ENCODE measurements at places on chromosomes 11 and 22.
A peak's percentile ranks its signal among the peaks of the same experiment; 100 is the strongest.

GRCh38 chr22:30826670-30827355 is 132.1 kb downstream of the OSBP2 start:
- DNase-seq = no peak

- DNase-seq = no peak
Observed at GRCh38 chr11:62801071-62801470, 4.2 kb downstream of the NXF1 start.

GRCh38 chr22:19352217-19352616 is 60.7 kb upstream of the CLTCL1 start:
- no peak for DNase-seq

- DNase-seq = no peak
Observed at GRCh38 chr11:15805726-15806125, 550.6 kb downstream of the SOX6 start.

DNA sequence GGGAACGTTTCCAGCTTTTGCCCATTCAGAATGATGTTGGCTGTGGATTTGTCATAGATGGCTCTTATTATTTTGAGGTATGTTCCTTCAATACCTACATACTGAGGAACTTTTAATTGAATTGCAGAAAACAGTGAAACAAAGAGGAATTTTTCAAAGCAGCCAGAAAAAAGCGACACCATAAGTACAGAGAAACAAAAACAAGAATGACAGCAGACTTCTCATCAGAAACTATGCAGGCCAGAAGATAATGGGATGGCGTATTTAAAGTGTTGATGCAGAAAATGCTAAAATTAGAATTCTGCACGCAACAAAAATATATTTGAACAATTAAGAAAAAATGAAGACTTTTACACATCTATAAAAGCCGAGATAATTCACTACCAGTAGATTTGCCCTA is 95.4 kb upstream of the TIMP3 start:
- no peak for DNase-seq

DNA sequence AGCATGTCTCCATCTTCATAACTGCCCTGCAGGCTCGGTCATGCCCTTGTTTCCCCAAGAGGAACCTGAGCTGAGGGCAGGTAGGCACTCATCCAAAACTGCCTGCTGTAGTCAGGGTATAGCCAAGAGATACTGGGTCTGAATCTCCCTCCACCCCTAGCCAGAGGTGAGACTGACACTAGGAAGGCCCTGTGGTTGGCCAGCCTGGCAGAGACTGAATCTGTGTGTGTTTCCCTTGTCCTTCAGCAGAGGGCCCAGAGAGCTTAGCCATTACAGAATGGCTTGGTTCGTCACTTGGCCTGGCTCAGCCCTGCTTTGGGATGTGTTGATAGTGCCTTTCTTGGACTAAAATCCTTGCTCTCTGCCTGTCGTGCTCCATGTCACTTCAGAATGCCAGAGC is 79.3 kb upstream of the SUSD2 start:
- no peak for DNase-seq

- no peak for DNase-seq
Observed at GRCh38 chr11:29435421-29435820, 581.4 kb downstream of the KCNA4 start.

DNA sequence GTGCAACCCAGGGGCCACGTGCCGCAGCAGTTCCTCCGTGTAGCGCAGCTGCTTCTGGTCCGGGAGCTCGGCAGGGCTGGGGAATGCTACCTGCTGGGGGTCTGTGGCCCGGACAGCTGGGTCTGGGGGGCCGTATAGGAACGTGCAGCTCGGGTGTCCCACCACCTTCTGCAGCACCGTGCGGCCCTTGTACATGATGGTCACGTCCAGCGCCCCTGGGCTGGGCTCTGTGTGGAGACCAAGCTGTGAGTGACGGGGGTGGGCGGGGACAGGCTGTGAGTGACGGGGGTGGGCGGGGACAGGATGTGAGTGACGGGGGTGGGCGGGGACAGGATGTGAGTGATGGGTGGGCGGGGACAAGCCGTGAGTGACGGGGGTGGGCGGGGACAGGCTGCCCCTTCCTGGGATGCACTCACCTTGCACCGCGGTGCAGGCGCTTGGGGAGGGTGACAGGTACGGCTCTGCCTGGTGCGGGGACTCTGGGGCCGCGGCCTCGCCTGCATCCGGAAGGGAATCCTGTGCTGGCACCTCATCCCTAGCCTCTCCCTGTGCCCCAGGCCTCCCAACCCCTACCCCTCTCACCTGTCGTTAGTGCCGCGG is 2.3 kb downstream of the IRF7 start:
- peak; percentile 73 for DNase-seq

- no peak for DNase-seq
Observed at GRCh38 chr11:100739666-100740065, 52.6 kb downstream of the ARHGAP42 start.

DNA sequence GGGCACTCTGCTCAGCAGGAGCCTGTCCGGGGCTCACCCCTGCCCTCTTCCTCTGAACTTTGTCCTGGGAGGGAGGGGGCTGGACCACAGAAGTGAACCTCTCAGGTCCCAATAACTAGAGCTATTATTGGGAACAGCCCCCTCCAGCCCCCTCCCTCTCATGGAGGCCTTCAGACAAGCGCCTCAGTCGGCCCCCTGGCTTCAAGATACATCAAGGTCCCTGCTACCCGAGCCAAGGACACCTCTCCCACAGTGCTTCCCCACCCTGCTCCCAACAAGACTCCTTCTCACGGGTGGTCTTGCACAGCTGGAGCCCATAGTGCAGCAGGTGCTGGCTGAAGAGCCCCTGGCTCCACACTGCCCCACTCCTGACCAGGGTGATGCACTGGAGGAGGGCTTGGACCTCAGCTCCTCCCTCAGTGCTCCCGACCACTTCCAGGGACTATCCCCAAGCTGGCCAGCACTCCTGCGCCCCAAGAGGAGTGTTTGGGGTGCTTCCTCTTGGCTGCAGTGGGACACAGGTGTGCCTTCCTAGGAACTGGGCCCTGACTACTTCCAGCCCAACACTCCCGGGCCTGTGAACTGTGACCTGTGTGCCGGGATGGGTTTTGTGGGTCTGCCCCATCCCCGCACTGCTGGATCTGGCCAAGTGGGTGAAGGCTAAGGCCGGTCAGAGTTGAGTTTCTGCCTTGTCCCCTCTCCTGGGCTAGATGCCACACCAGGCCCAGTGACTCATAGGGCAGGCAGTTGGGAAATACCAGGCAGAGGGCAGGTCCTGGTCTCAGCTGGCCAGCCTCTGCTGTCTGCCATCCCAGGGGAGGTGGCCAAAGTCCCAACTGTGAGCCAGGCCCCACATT is 2.2 kb downstream of the PNPLA2 start:
- no peak for DNase-seq

DNA sequence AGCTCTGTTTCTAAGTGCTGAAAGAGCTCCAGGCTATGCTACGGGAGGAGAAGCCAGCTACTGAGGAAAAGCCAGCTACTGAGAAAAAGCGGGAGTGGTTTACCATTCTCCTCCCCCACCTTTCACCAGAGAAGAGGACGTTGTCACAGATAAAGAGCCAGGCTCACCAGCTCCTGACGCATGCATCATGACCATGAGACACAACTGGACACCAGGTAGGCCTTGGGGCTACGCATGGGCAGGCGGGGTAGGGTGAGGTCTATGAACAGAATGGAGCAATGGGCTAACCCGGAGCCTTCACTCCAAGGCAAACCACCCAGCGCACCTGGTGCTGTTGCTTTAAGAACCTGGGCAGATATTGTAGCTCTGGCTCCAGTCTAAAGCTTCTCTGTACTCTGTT is 1.1 kb downstream of the IL18BP start:
- no peak for DNase-seq

GRCh38 chr11:16924826-16925560 is 89.2 kb downstream of the PLEKHA7 start:
- no peak for DNase-seq

DNA sequence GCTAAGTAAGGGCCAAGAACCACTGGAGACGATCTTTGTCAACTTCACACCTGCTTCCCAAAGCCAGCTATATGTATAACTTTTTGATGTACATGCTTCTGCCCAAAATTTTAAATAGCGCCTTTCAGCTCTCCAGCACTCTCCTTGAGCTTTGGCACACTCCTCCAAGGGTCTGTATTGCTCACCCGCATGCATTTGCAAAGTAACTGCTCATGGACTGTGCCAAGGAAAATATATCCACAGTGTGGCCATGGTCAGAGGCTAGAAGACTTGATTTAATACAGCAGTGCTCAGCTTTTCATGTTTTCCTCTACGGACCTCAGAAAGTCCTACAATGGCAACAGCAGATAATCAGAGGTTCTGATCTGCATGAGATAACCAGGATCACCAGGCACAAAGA is 550.1 kb downstream of the SOX6 start:
- no peak for DNase-seq

GRCh38 chr11:76086743-76087635 is 119.3 kb downstream of the WNT11 start:
- DNase-seq = no peak

DNA sequence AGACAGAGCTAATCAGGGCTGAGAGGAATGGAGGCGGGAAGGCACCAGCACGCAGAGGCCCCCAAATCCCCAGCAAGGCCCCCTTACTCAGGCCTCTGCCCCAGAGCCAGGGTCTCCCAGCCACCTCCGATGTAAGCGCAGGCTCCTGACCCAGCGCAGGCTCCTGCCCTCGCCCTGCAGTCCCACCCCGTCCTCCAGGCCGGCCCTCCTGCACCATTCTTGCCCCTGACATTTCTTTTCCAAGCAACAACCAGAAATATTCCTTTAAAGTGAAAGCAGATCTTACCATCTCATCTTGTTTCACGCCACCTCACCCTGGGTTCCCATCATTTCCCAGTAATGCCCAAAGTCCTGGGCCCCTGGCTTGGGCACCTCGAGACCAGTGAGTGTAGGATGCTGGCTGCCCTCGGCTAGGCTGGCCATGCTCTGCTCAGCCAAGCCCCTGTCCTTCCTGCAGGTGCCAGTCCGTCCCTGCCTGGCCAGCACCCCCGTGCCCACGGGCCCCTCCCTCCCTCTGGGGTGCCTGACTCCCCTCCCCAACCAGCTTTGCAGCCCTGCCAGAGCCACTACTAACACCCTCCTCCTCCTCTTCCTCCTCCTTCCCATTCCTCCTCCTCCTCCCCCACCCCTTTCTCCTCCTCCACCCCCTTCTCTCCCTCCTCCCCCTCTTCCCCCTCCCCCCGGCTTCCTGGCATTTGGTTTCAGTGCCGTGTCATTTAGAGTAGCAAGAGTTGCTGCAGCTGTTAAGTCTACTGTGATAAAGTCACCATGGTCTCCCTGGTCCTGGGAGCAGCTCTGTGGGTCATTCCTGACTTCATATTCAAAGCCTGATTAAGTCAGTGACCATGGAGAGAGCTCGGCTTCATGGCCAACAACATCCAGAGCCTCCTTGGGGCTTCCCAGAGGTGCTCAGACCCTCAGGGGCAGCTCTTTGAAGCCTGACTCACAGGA is 78.7 kb downstream of the PIWIL3 start:
- DNase-seq = no peak

- DNase-seq = no peak
Observed at GRCh38 chr11:46681814-46682213, 18.6 kb downstream of the ARHGAP1 start.

DNA sequence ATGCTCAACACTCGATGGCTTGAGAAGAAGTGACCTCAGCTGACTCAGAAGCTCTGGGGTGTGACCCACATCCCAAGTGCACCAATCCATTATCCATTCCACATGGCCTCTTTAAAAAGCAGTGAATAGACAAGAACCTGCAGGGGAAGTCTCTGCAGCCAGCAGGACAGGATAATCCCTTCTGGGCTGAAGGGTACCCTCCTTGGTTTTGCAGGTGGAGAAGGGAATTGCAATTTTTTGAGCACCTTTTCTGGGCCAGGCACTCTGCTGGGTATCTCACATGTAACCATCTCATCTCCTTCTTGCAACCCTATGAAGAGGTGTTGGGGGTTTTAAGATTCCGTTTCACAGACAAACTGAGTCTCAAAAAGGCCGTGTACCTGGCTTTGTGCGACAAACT is 76.6 kb downstream of the MYO18B start:
- no peak for DNase-seq

DNA sequence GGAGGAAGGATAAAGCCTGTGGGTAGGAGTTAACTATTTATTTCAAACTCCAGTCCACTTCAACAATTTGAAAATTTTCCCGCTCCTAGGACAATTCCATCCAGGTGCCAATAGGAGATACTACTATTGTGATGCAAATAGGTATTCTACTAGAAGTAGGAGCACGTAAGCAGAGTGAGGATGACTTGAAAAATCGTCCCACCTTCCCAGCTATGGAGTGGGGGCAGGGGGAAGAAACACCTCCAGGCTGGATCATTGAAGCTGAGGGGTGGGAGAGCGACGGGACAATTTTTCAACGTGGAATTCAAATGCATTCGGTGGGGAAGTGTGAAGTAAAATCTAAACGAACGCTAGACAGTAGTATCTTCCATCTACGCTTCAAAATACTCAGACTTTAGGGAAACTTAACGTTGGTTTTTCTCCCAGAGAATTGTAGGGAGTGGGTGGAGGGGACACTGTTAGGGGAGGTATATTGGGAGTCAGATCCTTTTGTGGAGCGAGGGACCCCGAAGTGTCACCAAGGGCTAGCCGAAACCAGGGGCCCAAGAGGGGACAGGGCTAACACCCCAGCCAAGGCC is 523 bp upstream of the ARHGAP42 start:
- DNase-seq = no peak

DNA sequence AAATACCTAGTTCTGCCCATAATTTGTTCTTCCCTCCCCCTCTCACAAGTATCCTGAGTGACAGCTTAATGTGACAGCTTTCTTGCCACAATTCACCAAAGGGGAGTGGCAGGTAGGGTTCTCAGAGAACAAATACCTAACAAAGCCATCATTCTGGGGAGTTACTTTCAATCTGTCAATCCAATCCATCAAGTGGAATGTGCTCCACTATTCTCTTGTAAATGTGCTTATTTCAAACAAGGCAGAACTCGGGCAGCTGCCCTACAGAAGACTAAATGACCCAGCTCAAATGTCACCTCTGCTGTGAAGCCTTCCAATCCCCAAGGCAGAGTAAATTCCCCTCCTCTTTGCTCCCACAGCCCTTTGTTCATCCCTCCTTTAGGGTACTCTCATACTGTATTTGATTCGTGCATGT is 27.8 kb downstream of the LGR4 start:
- DNase-seq = no peak

GRCh38 chr11:18171377-18172000 is 1.1 kb upstream of the MRGPRX4 start:
- no peak for DNase-seq

DNA sequence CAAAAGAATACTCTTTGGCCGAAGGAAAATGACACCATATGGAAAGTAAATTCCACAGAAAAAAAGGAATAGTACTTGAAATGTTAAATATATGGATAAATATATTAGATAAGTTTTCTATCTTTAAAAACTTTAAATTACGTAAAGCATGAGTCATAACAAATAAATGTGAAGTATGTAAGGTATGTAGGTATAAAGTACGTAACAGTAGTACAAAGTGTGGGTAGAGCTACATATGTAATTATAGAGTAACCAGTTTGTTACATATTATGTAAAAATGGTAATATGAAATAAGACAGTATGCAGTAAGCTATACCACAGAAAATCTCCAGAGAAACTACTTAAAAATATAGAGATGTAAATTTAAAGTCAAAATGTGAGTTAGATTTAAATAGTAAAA is 582.3 kb upstream of the CHORDC1 start:
- no peak for DNase-seq
